ENCODE measurements at places on chromosomes 7 and 10.

GRCh38 chr10:33772370-33773252 is 438.1 kb upstream of the NRP1 start:
- DNase-seq: no peak

DNA sequence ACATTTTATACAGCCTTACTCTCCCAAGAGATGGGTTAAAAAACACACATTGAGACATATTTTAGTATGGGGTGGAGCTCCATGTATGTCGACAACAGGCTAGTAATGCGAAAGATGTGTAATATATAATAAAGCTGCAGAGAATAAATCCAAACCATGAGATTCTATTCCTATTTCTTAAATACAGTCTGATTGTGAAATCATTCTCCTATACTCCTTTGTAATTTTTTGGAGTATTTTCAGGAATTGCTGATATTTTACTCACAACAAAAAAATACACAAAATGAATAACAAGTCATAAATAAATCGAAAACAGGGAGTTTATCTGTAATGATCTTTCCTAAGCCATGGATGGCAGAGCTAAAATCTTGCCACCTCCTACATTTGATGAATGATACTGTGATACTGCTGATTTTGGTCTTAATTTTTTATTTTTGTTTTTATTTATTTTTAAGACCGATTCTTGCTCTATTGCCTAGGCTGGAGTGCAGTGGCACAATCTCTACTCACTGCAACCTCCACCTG is 173.5 kb upstream of the KLF6 start:
- DNase-seq: no peak

DNA sequence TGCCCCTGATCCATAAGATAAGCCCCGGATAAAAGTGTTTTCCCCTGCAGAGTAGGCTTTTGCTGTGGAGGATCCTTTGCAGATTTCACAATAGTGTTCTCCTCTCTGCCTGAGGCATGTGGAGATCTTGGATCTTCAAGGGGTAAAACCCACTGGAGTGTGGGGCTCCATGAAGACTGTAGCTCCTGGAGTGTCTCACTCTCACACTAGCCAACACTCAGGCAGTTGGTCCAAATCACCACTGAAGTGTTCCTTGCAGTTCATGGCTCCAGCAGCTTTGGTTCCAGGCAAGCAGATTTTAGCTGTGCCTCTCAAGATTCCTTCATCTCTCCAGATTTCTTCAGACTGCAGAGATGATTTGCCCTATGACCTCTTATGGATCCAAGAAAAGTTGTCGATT is 665.3 kb downstream of the TNS3 start:
- DNase-seq: no peak

GRCh38 chr7:140317597-140317996 is 80.7 kb downstream of the SLC37A3 start:
- no peak for DNase-seq

DNA sequence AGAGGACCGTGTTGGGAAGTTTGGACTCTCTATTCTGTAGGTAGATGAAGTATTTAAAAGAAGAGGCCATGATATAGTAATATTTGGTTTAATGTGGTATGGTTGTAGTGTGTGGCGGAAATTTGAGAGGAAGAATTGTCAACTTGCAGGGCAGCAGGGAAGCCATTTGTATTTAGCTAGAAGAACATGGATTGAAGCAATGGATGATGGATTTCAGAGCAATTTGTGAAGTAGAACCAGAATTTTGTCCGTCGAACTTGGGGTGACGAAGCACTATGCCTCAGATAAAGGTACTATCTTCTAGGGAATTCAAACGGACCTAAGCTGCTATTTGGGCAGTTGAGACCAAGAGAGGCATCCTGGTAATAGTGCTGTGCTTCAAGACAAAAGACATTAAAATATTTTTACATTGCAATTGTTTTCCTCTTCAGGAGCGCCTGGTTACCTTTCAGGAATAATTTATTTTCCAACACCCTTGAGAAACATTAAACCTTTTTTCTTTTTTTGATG is 615 bp upstream of the WBP1L start:
- no peak for DNase-seq

DNA sequence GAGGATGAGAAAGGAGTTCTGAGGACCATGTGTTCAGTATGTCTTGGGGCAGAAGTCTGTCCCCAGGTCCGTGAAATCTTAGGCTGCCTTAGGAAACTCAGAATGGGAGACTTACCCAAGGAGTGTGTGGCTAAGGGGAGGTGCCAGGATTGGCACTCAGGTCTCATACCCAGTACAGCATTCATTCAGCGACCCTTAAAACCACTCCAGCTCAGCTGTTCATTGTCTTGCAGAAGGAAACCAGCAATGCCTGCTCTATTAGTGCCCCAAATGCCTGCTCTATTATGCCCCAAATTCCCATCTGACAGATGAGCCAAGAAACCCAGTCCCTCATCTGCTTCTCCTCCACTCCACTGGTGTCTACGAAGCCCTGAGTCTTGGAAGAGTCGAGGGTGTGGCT is 147.8 kb downstream of the NEURL1 start:
- DNase-seq: no peak

GRCh38 chr10:6445671-6446316 is 134.3 kb downstream of the PRKCQ start:
- DNase-seq: peak; percentile 67

- DNase-seq: no peak
These were observed 8.3 kb upstream of the RHOBTB1 start for GRCh38 chr10:60952067-60952845.

GRCh38 chr7:13991791-13992595 is 2.5 kb upstream of the ETV1 start:
- DNase-seq: no peak

DNA sequence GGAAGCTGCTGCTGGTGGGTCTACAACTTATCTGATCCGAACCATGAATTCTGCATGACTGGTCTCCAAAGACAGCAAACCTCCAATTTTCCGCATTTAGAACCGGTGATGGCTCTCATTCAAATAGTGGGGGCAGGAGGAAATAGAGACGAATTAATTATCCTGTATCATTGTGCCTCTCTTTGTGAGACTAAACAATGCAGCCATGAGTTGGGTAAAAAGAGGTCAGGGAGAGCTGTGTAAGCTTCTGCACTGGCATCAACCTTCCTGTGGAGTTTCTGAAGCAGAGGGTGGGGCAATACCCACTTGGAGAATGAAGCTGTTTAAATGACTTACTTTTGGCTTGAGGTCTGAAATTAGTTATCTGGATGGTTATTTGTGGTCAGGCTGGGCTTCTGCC is 266.4 kb downstream of the SORCS3 start:
- DNase-seq: no peak

DNA sequence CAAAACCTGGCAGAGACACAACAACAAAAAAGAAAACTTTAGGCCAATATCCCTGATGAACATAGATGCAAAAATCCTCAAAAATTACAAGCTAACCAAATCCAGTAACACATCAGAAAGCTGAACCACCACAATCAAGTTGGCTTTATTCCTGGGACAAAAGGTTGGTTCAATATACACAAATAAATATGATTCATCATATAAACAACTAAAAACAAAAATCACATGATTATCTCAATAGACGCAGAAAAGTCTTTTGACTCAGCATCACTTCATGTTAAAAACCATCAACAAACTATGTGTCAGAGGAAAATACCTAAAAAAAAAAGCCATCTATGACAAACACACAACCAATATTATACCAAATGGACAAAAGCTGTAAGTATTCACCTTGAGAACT is 283.5 kb downstream of the THSD7A start:
- DNase-seq: no peak

GRCh38 chr10:72344932-72345331 is 9.8 kb downstream of the DNAJB12 start:
- DNase-seq: peak; percentile 64

- no peak for DNase-seq
These were observed 458 bp downstream of the COX15 start for GRCh38 chr10:99731306-99732032.

DNA sequence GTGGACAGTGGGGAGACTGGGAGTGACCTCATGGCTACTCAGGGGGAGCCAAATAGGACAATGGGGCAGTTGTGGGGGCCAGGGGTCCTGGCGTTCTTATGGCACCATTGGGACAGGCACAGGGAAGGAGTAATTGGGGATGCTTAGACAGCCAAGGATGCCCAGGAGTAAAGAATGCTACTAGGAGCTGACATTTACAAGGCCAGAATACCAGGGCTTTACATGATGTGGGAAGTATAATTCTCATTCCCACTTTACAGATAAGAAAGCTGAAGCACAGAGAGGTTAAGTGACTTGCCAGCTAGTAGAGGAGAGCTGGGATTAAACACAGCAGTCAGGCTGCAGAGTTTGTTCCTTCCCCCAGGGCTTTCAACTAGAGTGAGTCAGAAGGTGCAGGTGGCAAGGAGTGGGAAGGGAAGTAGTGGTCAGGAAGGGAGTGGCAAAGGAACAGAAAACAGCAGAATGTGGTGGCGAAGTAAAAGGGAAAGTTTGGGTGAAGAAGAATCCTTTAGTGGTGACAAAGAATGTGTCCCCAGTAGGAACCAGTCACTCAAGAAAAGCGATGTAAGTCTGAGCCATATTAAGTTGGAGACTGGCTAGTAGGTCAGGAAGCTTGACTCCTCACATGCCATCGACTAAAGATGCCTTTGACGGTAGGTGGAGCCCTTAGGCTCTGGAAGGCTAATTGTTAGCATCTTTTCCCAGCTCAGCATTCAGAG is 32.8 kb downstream of the CPVL start:
- no peak for DNase-seq

GRCh38 chr10:106825576-106826364 is 338.7 kb downstream of the SORCS1 start:
- DNase-seq: no peak

DNA sequence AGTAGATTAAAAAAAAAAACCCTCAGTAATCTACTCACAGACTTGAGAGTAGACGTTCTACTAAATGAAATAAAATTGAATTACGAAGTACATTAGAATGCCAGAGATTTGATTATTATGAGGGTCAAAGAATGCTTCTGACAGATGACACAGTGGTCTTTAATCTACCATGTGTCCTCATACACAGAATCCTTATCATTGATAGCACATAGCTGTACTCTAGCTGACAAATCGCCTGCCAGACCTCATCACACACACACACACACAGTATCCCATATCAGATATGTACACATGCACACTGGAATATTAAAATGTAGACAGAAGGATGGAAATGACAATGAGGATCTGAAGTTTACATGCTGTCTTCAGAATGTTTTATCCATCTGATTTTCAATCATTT is 104.6 kb downstream of the SORCS1 start:
- DNase-seq: no peak

DNA sequence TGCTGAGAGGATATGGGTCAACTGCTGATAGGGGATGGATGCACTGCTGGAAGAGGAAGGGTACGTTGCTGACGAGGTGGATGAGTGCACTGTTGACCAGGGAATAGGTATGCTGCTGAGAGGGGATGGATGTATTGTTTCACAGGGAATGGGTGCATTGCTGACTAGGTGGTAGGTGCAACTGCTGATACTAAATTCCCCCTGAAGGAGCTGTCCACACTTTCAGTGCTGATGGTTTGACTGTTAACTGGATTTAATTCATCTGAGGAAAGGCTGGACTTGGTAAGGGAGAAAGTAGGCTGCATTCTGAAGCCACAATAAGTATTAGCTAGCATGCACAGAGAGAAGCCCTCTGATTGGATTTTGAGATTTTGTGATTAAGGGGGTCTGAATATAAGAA is 1196.8 kb upstream of the PHF14 start:
- DNase-seq: no peak

DNA sequence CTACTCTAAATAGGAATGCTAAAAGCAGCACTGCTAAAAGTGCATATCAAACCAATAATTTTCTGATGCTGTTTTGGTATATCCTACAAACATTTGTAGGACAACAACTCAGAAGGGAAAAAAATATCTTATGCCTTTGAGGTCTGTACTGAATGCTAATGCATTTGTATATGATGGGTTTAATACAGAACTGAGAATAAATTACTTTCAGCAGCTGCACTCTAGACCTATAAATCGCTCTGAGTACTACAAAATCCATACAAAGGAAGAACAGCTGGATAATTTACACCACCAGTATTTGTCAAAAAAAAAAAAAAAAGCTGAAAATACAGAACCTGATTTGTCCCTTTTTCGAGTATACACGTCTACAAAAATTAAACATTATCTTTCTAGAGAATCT is 344.0 kb downstream of the LRRTM3 start:
- no peak for DNase-seq

DNA sequence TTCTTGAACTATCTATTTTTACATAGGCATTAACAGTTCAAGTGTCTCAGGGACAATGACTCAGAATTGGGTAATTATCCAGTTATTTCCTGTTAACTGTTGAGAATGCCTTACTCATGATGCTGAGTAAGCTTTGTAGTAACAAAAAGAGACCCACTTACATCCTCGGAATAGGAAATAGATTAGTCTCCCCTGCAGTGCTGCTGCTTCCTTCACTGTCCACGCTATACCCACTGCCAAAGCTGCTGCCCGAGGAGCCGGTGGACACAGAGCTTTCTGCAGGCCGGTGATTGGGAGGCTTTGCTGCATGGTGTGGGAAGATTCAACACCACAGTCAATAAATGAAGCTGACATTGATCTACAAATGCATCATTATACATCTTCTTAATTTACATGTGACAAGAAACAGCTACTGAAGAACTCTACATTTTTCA is 357.1 kb downstream of the PCLO start:
- DNase-seq: no peak

- DNase-seq: no peak
These were observed 618.6 kb downstream of the ZWINT start for GRCh38 chr10:55742487-55742886.

GRCh38 chr10:113504423-113504822 is 48.4 kb upstream of the HABP2 start:
- DNase-seq: no peak

DNA sequence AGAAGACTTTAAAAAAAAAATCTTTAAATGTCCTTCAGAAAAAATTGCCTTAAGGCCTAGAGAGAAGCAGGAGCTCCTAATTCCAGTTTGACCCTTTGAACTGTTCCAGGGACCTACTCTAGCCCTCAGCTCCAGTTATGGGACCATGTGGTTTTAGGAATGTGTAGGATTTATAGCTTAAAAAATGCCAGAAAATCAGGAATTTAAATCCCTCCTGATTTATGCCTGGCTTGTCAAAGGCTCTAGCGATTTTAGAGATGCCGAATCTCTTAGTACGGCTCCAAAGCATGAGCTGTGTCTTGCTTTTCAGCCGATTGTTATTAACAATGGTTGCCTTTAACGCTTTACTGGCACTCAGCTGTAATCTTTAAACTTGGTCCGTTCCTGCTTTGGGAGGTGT is 130.6 kb upstream of the NPVF start:
- no peak for DNase-seq

DNA sequence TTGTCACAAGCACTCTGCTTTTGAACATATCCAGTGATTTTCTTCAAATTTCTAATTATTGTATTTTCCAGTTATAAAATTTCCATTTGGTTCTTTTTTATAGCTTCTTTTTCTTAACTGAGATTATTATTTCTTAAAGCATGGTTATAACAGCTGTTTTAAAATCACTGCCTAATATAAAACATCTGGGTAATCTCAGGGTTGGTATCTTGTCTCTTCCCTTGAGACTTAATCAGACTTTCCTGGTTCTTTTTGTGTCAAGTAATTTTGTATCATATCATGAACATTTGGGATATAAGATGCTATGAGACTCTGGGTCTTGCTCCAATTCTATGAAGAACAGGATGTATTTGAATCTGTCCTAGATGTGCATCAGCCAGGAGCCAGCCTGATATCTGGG is 93.6 kb downstream of the HIBADH start:
- DNase-seq: no peak

GRCh38 chr10:19791032-19791431 is 25.2 kb upstream of the PLXDC2 start:
- no peak for DNase-seq

Data from activated CD8-positive, alpha-beta memory T cell treated with anti-CD3 and anti-CD28 coated beads, Interleukin-2, amount 50 U/mL, for 48 hours (primary cell).